ENCODE measurements at places on chromosomes 11 and 22. TPM values are rescaled to one million over a fixed set of nuclear protein-coding genes. Genes with fewer than 3 reads are reported as not detected.

The HOATZ gene
- total RNA-seq, result not detected

The TMEM132A gene
- 101 TPM for total RNA-seq

The PATE2 gene
- total RNA-seq, result 0.13 TPM

The GRM5 gene
- total RNA-seq, result under 0.01 TPM

The MEI1 gene
- total RNA-seq, result 3.7 TPM

The MPPED2 gene
- total RNA-seq, result 0.39 TPM

The TPBGL gene
- total RNA-seq, result 0.13 TPM

The SLC37A2 gene
- 1.1 TPM for total RNA-seq

The PRG3 gene
- not detected for total RNA-seq

The DENND6B gene
- total RNA-seq, result 1.9 TPM

The LMO1 gene
- total RNA-seq, result not detected

The TTLL1 gene
- 8.2 TPM for total RNA-seq

The PDGFB gene
- 47.0 TPM for total RNA-seq

The DGKZ gene
- total RNA-seq, result 61.3 TPM

The PKP3 gene
- 0.38 TPM for total RNA-seq

The TESMIN gene
- 2.1 TPM for total RNA-seq

The MAML2 gene
- total RNA-seq, result 4.4 TPM

The SPON1 gene
- total RNA-seq, result under 0.01 TPM

The POU2AF2 gene
- total RNA-seq, result not detected

The AP1B1 gene
- total RNA-seq, result 124 TPM

The KCNJ1 gene
- total RNA-seq, result 0.13 TPM

The CLTCL1 gene
- total RNA-seq, result 3.5 TPM

Measured in dermis microvascular lymphatic vessel endothelial cell (primary cell).